ENCODE measurements at places on chromosomes 5 and 9.

DNA sequence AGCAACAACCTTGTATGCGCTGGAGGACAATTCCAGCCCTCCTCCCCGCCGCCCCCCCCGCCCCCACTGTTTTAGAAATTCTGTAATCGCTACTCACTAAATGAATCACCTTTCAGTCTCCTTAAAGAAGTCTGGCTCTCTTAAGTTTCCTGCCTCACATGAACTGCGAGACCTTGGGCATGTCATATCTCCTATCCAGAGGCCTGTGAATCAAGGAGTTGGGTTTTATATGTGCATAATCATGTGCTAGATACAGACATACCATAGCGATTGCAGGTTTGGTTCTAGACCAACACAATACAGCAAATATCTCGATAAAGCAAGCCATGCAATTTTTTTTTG, 337 bp upstream of the DMAC1 start:
- DNase-seq, result no peak

DNA sequence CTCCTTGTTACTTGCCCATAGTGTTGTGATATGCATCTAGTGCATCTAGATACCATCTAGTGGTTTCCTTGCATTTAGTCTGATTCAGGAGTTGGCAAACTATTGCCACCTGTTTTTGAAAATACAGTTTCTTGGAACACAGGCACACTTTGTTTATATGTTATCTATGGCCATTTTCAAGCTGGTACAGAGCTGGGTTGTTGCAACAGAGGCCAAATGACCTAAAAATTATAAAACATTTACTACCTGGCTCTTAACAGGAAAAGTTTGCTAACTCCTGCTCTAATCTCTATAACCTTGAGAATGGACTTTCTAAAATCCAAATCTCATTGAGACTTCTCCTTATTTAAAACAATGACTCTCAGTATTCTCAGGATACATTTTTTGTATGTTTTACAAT, 19.4 kb upstream of the FBXO38 start:
- DNase-seq, result no peak

DNA sequence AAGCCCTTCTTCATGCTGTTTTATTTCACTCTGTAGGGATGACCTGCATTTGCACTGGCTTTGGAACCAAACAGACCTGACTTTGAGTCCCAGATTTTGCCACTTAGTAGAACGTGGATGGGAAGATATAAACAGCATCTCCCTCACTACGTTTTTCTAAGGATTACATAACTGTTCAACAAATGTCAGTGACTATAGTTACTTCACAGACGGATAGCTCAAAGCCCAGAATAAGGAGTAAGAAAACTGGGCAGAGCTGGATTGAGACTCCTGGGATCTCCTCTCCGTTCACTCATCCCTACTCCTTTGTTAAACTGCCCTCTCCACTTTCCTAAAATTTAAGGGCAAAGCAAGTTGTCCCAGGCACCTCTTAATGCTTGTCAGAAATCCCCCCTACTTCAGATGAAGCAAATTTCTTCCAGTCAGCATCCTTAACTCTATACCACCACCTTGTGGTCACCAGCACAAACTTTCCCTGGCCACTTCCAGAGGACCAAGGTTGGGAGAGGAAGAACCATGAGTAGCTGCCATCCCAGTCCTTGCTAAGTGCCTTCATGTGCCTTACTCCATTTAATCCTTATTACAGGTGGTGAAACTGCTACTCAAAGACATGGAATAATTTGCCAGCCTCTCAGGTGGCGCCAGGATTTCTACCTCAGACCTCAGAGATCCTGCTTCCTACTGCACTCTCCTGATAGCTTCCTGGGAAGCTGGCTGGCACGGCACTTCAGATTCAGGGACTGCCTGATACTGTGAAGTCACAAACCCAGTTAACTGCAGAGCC, 38.4 kb downstream of the EGR1 start:
- DNase-seq, result peak; percentile 60

- no peak for DNase-seq
These were observed 32.8 kb downstream of the GALNT10 start for GRCh38 chr5:154223320-154223719.

DNA sequence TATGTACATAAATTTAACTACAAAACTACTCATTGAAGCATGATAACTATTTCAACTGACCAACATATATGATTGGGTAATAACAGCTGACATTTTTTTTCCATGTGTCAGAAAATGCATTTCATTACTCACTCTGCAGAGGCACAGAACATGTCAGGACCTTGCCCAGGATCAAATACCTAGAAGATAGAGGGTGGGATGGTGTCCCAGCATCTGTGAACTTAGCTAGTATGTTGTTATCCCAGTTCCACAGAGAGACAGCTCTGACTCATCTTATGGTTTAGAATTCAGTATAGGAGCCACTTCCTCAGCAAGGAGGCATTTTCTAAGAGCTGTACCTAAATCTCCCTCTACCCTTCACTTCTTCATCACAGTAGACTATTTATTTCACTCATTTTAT, 1198.6 kb upstream of the ACO1 start:
- no peak for DNase-seq

- no peak for DNase-seq
These were observed 199.9 kb downstream of the AOPEP start for GRCh38 chr9:94926431-94926800.

GRCh38 chr5:1745123-1745795, 54.4 kb downstream of the MRPL36 start:
- no peak for DNase-seq

GRCh38 chr5:111901296-111901695, 144.3 kb upstream of the NREP start:
- peak; percentile 2 for DNase-seq

DNA sequence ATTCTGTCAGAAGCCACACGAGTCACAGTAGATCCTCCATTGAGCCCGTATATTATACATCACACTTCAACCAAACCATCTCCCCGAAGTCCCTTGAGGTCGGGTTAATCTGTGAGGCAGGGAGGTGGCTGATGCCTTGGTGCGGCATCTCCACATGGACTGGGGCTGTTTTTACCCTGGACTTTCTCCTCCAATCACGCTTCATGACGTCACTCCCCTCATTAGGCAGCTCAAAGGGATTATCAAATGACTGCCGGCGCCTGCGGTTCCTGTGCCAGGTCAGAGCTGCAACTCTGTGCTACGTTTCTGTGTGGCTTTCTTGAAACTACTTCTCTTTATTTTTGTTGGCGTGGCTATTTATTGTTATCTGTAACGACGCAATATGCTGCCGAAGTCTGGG, 53.7 kb downstream of the TMOD1 start:
- no peak for DNase-seq

GRCh38 chr5:166236327-166236726, 2055.1 kb upstream of the WWC1 start:
- DNase-seq, result no peak

DNA sequence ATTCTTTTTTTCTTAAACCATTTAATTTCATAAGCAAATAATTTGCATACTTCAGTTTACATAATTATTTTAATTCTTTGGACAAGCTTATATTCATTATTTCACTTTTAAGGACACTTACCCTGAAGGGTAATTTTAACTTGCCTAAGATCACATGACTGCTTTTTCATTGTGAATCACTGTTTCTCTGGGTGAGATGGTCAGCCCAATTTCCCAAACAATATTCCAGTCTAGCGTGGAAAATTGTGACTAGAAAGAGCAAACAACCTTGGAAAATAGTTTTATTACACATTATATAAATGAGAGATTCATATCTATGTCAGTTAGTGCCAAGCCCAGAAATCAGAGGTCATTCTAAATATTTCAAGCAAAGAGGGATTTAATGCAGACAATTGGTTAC, 21.4 kb upstream of the JAKMIP2 start:
- no peak for DNase-seq

- DNase-seq, result peak; percentile 59
These were observed 223.7 kb upstream of the MSX2 start for GRCh38 chr5:174500636-174501035.

- no peak for DNase-seq
These were observed 6.1 kb downstream of the RPS14 start for GRCh38 chr5:150443242-150444075.

- DNase-seq, result no peak
These were observed 26.9 kb downstream of the GPRIN1 start for GRCh38 chr5:176583076-176583475.

GRCh38 chr5:134449167-134449566, 37.5 kb upstream of the CDKN2AIPNL start:
- no peak for DNase-seq

DNA sequence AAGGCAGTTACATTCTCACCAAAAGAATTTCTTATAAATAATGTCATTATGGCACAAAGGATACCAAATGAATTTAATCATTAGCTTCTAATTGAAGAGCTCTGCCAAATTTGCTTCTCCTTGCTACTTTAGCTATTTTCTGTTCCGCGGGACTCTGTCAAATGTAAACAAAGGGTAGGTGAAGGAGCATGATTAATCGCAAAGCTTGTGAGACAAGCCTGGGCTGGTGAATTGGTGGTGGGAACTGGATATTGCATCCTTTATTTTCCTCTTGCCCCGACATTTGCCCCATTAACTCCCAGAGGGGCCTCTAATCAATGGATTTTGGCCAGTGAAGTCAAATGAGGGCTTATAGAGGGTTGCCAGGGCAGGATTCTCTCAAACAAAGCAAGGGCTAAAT, 234.2 kb upstream of the RFX3 start:
- no peak for DNase-seq

- DNase-seq, result no peak
These were observed 90.9 kb downstream of the CFAP90 start for GRCh38 chr5:7759951-7760580.

DNA sequence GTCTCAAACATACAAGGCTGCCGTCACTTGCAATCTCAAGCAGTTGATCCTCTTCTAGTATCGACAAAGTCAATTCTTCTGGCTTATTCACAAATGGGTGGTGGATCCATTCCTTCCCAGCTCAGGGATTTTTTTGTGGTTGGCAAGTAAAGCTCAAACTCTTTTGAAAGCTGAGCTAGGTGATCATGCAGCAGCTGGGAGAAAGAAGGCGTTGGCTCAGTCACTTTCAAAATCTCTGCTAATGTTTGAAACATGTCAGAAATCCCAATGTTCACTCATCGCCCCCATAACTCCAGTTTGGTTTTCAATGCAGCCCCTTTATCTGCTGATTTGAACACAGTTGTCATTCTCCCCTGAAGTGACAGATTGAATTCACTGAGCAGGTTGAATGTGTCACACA, 4.0 kb upstream of the HNRNPA0 start:
- DNase-seq, result no peak

GRCh38 chr9:98099898-98100297, 19.1 kb downstream of the TRIM14 start:
- DNase-seq, result no peak

DNA sequence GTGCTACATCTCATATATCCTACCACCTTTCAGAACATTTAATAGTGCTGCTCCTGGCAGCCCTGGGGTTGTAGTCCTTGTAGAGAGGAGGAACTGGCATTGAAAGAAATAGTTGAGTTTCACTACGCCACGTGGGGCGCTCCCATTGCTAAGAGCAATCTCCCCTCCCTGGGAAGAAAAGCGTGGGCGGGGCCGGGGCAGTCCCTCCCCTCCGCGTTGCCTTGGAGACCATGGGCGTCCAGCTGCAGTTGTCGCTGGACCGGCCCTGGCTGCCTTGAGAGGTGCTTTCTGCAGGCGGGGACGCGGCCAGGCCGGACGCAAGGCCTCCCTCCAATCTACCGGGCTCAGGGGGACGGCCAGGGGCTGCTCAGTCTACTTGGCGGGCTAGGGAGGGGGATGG, 368 bp upstream of the CCDC180 start:
- DNase-seq, result peak; percentile 59

DNA sequence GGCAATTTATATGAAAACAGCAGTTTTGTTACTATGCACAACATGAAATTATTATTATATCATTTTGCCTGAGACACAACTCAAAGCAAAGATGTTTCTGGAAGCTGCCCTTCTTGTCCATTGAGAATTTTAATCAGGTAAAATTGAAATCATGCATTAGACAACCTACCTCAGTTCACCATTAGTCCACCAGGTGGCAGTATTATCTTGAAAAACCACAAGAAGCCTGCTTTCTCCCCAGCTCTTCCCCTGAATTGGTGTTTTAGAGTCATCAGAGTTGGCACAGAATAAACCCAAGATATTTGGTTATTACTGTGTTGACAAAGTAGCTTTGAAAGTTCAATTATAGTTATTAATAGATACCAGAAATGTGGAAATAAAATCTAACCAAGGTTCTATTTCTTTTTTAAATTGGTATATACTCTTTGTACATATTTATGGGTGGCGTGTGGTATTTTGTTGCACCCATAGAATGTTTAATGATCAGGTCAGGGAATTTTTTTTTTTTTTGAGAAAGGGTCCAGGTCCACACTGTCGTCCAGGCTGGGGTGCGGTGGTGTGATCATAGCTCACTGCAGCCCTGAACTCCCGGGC, 25.7 kb downstream of the UTP15 start:
- DNase-seq, result peak; percentile 62

DNA sequence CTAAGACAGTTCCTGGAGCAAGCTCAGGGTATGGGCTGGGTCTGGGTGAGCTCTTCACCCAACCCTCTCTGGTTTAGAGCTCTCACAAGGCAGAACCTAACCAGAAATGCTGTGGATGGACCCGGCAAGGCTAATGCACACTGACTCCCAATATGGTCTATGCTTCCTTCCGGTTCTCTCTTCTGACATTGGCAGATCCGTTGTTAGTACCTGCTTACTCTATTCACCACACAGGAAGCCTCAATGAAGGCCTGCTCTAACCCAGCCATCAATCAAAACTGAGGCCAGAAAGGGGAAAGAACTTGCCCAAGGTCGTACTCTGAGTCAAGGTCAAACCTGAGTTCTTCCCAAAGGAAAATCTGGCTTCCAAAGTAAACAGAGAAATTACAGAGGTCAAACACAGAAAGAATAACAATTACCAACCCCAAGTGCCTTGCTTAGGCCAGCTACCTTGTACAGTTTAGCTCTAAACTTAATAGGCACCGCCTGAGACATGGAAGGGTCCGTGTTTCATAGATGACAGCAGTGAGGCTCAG, 46.0 kb upstream of the AKNA start:
- DNase-seq, result no peak

DNA sequence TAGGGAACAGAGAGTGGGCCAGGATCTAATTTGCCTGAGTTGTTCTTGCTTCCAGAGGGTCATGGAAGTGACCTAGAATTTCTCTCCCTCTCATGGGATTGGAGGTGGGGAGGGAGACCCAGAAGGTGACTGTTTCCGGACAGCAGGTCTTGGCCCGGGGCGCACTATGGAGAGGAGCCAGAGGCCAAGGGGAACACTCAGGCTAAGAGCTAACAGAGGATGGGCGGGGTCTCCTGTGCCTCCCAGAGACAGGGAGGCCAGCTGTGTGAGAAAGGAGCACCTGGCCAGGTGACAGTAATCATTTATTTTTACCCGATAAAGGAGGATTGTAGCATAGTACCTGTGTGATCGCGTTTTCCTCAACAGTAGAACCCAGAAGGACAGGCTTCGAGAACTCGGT, 50.9 kb upstream of the ANKH start:
- no peak for DNase-seq

GRCh38 chr9:111839387-111839786, 44.6 kb upstream of the SHOC1 start:
- DNase-seq, result no peak

Data from globus pallidus (tissue), 1 donor.